EL (cell line): ENCODE measurements at places on chromosomes 7 and 10.

DNA sequence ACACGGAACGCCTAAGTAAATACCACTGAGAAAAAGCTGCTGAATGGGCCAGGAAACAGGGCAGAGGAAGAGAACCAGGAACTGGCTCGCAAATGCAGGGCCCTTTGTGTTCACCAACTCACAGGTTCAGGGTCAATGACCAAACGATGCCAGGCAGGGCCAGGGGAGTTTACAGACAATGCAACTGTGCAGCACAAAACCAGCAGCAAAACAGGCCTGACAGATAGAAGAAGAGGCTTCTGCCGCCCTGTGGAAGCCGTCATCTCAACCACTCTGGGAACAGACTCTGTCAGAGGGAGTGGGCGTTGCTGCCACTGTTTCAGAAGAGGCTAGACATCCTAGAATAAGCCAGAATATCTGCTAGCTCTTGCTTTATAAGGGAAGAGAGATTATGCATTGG lies 117.9 kb downstream of the KMT2E start:
- DNase-seq = no peak

GRCh38 chr7:130872341-130872740 lies 138.3 kb upstream of the KLF14 start:
- DNase-seq = no peak

DNA sequence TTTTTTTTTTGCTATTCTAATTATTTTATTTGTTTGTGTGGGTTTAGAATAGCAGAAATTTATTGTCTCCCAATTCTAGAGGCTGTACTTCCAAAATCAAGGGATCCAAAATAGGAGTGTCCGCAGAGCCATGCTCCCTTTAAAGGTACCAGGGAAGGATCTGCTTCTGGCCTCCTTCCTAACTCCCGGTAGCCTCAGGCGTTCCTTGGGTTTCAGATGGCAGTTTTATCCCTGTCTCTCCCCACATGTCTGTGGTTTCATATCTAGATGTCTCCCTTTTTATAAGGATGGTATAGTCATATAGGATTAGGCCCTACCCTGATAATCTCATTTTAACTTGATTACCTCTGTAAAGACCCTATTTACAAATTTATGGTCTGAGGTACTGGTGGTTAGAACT lies 48.4 kb downstream of the BMPR1A start:
- peak; percentile 12 for DNase-seq

DNA sequence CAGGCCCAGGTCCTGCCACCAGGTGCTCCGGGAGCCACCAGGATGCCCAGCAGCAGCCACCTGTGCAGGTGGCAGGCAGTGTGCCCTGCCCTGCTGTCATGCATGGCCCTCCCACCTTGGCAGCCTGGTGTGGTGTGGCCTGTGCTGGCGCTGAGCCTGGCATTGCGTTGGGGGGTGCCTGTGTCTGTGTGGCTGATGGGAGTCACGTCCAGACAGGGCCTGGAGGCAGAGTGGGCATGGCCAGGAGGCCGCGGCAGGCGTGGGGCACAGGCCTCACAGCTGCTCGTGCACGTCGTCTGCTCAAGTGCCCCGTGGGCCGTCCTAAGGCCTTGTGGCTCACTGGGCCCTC lies 8.7 kb downstream of the TTYH3 start:
- DNase-seq = no peak

DNA sequence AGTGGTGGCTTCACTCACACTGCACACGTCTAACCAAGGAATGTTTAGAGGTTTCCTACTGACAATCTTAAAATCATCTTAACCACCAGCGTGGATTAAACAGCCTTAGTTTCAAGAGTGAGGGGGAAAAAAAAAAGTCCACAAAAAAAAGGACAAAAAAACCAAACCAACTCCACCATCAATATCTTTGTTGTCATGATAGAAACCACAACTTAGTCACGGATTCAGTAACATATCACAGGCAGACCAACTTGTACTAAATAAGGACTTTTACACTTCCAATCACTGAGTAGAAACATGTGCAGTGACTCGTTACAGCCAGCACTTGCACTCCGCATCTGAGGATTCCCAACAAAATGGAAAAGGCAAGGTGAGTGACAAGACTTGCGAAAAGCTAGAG lies 46.5 kb downstream of the FAM171A1 start:
- DNase-seq = no peak

DNA sequence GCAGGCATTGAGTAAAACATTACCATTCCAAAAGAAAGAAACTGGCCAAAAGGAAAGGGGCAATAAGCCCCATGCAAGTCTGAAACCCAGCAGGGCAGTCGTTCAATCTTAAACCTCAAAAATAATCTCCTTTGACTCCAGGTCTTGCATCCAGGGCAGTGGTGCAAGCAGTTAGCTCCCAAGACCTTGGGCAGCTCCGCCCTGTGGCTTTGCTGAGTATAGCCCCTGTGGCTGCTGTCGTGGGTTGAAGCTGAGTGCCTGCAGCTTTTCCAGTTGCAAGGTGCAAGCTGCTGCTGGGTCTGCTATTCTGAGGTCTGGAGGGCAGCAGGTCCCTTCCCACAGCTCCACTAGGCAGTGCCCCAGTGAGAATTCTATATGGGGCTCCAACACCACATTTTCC lies 580.1 kb upstream of the AUTS2 start:
- no peak for DNase-seq

- no peak for DNase-seq
Measured at GRCh38 chr10:76736815-76737618, 900.6 kb downstream of the KCNMA1 start.
